ENCODE measurements at places on chromosomes 5 and 9.

GRCh38 chr5:33852319-33852718 is 39.5 kb downstream of the ADAMTS12 start:
- no peak for ATAC-seq

DNA sequence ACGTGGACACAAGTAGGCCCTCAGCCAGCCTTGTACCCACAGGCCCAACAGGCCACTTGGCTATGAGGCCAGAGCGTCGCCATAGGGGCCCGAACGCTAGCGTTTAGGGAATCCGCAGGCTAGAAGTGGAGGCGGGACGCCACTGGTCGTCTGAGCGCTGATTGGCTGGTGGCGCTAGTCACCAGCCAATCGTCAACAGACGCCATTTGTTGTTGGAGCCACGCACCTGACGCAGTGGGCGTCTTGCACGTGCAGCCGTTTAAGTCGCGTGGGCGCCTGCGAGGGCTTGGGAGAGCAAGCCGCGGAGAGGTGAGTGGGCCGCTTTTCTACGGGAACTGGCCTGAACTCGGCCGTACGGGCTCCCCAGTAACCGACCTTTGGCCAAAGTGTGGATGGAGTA is at the start of gene DDX4:
DDX4 (plus strand) TSS at position 269 of the 400 bp plus-strand sequence. CDS start 903 bp downstream, outside the sequence.
- no peak for ATAC-seq

DNA sequence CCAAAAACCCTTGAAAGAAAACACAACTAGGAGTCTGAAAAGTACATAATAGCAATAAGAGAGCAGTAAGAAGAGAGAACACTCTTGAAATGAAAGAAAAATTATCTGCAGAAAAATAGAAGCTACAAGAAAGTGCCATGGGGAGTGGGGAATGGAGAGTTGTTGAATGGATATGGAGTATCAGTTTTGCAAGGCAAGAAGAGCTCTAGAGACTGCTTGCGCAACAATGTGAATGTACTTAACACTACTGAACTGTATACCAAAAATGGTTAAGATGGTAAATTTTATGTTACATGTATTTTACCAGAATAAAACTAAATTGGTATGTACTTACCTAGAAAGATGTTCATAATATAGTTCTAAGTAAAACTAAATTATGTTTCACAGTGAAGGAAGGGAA is 54.8 kb upstream of the RASGRF2 start:
- no peak for ATAC-seq

DNA sequence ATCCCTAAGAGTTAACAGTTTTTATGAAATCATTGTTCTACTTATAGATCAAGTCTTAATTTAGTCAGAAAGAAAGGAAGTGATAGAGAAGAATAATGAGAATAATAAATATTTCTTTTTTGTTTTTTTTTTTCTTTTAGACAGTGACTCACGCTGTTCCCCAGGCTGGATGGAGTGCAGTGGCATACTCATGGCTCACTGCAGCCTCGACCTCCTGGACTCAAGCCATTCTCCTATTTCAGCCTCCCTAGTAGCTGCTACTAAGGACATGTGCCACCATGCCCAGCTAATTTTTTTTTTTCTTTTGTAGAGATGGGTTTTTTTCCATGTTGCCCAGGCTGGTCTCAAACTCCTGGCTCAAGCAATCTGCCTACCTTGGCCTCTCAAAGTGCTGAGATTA is 11.0 kb downstream of the IFNA21 start:
- ATAC-seq = no peak

GRCh38 chr9:120383999-120384924 is 195.7 kb downstream of the CDK5RAP2 start:
- no peak for ATAC-seq

- ATAC-seq = no peak
Observed at GRCh38 chr5:125440905-125441304, 694.5 kb upstream of the ZNF608 start.

- ATAC-seq = no peak
Observed at GRCh38 chr5:50535393-50535792, 94.3 kb upstream of the EMB start.

DNA sequence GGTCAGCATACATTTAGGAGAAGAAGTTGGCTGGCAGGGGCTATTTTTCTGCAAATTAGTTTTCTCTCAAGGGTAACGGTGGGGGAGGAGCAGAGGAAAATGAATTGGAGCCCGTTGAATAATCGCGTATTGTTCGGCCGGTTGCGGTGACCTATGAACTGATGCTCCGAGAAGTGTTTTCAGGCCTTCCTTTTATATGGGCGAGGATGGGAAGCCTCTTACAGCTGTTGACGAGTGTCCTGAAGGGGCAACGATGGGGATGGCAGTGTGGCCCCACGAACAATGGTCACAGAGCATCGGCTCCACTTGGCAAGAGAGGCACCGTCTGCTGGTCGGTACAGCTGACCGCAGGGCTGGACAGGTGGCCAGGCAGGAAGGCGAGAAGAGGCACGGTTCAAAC is 400.7 kb downstream of the ZSWIM6 start:
- ATAC-seq = no peak

DNA sequence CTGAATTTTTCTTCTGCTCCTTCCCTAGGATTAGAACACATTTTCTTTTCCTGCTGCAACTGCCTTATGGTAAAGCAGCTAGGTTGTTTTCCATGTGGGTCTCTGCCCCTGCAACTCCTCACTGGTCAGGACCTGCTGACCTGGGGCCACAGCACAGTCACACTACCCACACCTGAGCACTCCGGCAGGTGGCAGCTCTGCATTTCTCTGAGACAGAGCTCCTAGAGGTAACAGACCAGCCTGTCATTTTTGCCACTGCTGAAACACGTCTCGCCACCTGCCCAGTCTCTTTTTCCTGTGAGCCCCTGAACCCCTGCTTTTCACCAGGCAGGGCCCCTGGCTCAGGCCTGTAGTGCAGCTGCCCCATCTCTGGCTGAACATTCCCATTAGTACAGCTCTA is 609.6 kb downstream of the HINT1 start:
- no peak for ATAC-seq

GRCh38 chr9:125821078-125821477 is 73.9 kb downstream of the PBX3 start:
- ATAC-seq = no peak

DNA sequence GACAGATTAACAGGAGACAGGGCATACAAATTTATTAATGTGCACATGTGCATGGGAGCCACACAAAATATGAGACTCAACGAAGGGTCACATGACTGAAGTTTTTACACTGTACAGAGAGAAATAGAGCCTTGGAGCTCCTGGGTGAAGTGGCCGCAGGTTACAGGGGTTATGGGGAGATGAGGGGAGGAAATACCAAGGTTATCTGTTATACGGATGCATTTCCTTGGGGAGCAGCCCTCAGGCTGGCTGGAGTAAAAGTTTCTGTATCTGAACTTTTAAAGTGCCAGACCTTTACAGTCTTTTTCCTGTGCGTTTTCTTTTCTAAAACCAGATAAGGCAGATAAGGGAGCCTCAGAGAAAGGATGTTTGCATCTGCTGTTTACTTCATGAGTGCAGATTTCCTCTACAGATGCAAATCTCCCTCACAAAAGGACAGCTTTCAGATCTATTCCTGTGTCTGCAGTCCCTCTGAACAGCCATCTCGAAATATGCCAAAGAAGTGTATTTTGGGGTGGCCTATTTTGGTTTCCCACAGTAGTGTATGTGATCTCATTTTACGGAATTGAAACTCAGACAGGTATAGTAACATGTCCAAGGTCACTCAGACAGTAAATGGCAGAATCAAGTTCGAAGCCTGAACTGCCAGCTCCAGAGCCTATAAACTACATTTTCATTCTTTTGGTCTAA is 139.3 kb upstream of the FBXL17 start:
- ATAC-seq = no peak

DNA sequence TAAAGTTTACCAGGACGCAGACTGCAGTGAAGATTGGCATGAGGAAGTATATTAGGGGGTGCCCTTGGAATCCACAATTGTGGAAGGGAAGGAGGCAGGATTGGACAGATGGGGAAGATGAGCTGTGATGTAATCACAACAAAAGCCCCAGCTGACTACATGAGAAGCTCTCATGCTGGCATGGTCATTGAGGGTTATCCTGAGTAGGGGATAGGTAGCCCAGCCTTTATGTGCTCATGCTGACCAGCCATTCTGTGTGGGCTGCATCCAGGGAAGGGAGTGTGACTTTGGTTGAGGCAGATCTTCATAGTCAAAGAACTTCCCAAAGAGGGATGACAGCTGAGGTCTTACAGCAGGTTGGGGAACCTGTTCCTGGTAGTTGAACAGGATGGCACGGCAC is 52.0 kb upstream of the RANBP6 start:
- ATAC-seq = no peak

- ATAC-seq = no peak
Observed at GRCh38 chr5:73292816-73293459, 119.9 kb downstream of the TMEM174 start.

- peak; percentile 85 for ATAC-seq
Observed at GRCh38 chr5:6829150-6829784, 116.0 kb downstream of the TENT4A start.

GRCh38 chr5:175922192-175922885 is 45.8 kb downstream of the THOC3 start:
- no peak for ATAC-seq

DNA sequence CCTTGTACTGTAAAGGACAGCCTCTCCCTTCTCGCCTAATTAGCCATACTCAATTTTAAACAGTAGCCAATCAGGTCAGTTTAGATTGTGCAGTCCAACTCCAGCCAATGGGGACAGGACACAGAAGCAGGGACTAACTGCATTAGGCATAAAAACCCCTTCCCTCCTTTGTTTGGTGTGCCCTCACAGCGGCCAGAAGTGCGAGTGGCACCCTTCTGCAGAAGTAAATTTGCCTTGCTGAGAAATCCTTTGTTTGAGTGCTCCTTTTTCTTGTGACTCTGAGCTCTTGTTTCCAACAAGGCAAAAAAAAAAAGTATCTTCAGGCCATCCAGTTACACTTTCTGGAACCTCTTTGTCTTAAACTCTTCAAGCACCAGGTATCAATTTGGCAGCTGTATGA is 97.4 kb downstream of the FAM114A2 start:
- ATAC-seq = no peak

DNA sequence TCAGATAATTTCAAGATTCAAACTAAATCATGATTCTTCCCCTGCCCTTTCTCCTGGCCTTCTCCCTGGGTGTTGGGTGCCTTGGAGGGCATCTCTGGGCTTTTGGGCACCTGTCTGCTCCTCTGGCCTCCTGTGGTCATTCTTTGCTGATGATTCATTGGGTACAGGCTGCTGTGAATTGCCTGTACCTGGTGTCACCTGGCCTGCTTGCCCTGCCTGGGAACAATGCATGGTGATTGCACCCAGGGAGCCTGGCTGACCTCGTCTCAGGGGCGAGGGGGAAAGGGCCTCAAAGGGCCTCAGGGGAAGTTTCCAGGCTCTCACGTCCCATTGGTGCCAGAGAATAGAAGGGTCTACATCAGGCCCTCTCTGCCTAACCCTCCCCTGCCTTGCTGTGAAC is 20.1 kb upstream of the CKMT2 start:
- no peak for ATAC-seq

DNA sequence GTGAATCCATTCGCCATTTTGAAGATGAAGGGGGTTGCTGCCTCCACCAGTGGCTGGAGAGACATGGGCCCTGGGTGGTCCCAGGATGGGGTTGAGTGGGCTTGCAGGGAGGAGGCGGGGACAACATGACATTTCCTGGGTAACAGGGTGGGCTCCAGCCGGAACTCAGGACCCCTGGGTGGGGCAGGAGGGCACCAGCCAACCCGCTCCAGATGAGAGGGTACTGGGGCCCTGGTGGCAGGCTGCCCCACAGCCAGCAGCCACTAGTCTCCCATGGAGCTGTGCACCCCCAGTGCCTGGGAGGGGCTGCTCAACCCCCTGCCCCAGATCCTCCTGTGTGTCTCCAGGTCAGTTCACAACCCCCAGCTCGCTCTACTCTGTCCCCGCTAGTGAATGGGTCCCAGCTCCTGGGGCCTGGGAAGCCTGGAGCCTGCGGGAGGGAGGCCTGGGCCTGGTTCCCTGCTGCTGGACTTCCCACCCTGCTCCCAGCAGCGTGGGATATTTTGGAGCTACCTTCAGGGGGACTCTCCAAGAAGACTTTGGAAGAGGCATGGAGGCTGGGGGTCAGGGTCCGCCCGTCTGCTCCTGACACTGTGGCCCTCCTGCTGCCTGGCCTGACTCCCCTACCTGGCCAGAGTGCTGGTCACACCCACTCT is 55.9 kb downstream of the AHRR start:
- no peak for ATAC-seq

- ATAC-seq = peak; percentile 76
Observed at GRCh38 chr9:127214421-127215267, 49.9 kb upstream of the GARNL3 start.

GRCh38 chr5:143677403-143677802 is 134.6 kb upstream of the HMHB1 start:
- ATAC-seq = no peak

DNA sequence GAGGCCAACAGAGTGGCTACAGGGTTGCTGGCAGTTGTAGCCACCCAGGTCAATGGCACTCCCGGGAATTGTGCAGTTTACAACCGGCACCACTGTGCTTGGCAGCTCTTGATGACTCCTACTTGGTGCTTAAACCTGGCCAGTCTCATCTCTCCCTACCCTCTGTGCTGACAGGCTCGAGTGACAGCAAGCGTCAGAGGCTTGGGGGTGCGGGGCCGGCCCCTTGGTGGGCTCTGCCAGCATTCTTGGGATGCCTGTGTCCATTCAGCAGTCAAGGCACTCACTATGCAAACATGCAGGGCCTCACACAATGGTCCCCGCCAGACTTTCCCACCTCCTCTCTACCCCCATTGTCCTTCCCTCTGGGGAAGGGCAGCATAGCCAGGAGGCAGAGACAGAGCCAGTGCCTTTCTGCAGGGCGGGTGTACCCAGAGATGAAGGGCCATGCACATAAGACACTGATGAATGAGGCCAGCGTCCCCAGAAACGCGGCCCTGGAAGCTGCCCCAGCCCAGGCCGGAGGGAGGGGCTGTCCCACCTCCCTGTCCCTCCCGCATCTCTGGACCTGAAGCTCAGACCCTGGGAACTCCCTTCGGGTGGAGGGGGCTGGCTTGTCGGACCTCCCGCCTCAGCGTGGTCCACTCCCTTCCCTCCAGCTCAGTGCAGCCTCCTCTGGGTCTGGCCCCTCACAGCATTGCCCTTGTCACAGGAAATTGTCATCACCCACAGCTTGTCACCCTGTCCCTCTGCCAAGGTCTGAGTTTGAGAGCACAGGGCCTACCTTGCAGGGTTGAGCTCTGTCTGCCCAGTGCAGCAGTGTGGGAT is 26.4 kb upstream of the NOTCH1 start:
- ATAC-seq = no peak

DNA sequence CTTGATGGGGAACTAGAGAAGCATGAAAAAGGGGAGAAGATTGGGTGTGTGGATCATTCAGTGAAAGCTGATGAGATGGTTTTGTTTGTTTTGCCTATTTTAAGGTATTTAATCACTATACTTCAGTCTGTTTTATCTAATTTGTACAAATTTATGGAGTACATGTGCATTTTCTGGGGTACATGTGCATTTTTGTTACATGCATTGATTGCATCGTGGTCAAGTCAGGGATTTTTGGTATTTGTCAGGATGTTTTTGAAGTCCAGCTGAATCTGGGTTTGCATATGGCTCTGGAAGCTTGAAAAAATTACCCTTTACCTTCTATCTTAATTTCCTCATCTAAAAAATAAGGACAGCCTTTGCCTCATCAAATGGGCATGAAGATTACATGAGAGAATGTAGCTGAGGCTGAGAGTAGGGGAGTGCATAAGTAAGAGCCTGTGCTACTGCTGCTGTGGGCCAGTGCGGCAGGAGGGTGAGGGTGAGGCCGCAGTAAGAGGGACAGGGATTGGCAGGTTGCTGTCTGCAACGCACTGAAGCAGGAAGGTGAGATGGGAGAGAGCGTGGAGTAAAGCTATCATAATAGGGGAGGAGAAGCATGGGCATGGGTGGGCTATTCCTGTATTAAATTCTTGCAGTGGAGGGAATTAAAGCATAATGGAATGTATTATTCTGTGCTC is 139.8 kb downstream of the NPR3 start:
- ATAC-seq = no peak

GRCh38 chr9:129888293-129889121 is 53.2 kb downstream of the USP20 start:
- ATAC-seq = peak; percentile 57
